NCI-H1092 (cell line): ENCODE measurements at places on chromosomes 3 and 15.

DNA sequence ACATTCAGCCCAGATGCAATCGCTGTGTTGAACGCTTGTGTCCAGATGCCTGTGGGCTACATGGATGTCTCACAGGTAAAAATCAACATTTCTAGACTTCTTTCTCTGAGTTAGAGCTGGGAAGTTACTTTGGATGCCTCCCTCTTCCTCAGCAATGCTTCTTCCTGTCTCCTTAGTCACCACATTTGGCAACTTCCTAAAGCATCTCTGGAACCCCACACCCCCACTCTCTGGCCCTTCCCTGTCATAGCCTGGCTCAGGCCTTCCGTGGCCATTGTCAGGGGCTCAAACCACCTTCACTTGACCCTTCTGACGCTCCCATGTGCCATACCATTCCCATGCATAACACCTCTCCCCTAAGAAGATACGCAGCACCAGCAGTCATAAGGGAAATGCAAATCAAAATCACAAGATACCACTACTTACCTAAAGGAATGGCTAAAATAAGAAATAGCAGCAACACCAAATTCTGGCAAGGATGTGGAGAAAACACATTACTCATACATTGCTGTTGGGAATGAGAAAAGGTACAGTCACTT is 21.6 kb upstream of the RGMA start:
- DNase-seq: no peak

DNA sequence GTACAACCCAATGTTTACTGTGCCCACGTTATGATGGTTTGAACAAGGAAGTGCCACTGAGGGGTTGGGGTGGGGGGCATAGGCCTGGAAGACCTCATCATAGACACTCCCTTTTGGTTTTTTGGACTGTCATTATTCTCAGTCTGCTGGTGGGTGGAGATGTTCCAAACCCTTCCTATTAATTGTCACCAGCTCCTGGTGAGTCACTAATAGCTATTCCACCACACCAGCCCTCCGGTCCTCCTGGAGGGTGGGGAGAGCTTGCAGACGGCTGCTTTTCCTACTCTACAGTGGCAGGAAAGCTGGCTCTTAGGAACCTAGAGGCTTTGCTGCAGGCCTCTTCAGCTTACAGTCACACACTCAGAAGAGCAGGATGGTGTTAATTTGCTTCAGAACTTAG is 9.0 kb upstream of the COPG1 start:
- DNase-seq: no peak

- DNase-seq: no peak
Observed at GRCh38 chr3:128435058-128435457, 31.6 kb downstream of the DNAJB8 start.

DNA sequence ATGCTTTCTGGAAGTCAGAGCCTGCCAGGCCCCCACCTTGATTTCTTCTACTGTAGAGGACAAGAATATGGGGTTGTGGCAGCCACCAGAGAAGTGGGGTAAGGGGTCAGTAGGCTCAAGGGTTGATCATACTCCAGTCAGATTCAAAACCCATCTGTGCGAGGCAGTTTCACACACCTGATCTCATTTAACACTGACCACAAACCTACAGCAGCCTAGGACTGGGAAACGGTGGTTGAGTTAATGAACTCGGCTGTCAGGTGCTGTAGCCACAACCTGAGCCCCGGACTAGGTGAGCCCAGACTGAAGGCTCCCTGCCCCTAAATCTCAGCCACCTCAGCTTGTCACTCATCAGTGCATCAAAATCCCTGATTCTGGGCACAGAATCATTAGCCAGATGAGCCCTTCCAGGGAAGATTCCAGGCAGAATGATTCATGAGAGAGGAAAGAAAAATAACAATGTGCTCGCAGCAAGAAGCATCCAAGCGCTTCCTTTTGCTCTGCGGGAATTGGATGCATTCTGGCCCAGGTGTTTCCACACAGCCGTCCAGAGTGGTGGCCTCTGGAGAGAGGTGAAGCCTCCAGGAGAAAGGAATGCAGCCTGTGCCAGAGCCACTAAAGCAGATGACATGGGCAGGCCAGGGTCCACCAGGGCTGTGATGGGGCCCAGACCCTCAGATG is 102.1 kb downstream of the SRGAP3 start:
- DNase-seq: no peak
